Activated gamma-delta T cell treated with Interleukin-2 at 50 U/mL for 16 hours (primary cell): ENCODE measurements at places on chromosomes 4 and X.

DNA sequence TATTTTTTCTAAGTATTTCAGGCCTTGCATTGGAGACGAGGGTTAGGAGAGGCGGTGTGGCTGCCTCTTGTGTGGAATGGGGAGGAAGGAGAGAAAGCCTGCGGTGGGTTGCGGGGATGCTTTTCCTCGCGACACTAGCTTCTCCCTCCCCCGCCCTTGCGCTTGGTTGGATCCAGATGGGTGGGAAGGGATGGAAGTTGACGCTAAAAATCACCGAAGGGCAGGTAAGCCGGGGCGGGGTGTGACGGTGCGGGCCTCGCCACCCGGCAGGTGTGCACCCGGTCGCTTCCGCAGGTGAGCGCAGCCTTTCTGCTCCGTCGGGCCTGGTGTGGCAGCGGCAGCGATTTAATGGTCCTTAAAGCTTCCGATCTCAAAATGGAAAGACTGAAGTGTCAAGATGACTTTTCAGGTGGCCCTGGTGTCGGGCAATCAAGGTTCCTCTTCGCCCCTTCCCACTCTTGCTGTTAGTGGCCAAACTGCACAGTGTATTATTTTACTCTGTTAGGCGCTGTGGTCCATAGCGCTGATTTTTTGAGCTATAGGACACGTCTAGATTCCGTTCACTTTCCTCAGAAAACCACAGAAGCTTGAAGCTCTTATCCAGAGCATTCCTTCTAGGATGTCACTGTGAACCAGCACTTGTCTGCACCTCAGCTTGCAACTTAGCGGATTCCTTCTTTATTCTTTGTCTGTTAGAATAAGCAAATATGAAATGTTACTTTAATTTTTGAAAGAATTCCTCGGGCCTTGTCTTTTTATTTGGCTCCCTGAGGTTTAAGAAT, 765 bp downstream of the ENOPH1 start:
- peak; percentile 15 for DNase-seq

- no peak for DNase-seq
Observed at GRCh38 chrX:151458824-151459223, 61.8 kb downstream of the VMA21 start.

DNA sequence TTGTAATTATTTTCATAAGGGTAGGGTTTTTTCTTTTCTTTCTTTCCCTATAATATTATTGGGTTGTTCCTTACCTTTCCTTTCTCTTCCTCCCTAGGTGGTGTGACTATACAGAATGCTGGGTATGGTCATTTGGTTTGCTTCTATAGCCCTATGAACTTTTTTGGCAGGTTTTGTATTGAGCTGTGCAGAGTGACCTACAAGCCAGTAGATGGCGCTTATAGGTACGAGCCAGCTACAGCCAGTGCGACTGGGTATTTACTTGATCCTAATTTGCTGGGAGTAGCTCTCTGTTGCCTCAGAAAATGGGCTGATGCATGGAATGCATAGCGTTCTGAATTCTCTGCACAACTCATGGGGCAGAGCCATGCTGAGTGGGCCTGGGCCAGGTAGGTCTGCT, 423.3 kb downstream of the MAGEE1 start:
- DNase-seq: no peak

DNA sequence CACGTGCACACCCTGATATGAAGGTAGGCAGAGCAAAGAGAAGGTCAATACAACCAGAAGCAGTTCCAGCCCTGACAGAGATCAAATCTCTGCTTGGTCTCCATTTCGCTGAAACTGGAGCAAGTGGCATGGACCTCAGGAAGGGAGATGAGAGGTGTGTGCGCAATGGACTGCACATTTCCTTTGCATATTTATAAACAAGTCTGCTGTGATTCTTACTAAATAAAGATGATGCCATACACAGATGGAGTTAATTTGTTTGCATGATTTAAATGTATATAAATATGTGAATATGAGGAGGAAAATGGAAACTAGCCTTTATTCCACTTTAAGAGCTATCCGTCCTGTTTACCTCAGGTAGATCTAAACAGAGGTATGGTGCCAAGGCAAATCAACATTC, 2.1 kb upstream of the SCRG1 start:
- no peak for DNase-seq

DNA sequence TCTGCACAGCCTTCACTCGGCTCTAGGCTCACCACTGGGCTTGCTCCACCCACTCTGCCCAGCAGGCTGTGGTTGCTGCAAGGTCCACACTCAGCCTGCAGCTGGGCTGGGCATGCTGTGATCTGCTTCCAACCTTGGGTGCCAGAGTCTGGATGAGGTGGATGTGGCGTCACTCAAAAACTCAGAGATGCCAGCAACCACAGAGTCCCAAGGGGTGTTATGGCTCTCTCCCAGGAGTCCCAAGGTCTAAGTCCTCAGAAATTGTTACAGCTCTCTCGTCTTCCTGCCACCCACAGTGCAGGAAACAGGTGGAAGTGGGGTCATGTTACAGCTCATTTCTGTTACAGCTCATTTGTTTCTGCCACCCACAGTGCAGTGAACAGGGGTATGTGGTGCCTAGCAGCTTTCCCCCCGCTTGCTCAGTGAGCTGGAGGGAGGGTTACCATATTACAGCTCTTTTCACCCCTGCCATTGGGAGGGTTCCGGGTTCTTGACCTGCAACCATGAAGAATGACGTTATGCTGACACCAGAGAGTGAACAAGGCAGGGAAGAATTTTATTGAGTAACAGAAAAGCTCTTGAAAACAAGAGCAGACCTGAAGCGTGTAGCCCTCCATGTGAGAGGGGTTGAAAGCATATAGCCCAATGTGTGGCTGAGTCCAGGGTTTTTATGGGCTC, 893.9 kb downstream of the PCDH7 start:
- no peak for DNase-seq

DNA sequence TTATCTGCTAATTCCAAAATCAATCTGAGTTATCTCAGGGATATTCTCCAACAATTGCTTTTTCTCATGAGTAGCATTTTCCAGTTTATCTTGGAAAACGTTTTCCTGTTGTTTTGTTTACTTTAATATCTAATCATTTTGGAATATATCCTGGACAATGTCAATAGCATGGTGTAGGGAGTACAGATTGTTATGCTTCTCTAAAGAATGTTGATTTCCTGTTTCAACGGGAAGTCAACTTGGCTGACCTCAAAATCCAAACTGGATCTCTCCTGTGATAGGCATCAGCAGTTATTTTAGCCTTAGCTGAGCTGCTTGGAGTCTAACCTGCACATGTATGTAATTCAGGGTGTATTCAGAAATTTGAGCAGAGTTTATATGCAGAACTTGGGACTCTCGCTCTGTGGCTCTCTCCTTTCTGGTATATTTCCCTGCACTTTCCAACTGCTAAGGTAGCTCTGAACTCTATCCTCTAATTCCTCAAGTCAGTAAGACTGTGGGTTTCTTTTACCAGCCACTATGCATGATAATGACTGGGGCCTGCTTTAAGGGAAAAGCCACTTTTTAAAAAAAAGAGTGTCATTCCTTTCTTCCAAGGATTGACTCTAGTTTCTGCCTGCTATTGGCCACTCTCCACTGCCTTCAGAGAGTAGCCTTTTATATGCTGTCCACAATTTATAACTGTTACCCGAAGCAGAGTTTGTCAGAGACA, 7.7 kb downstream of the PRSS48 start:
- DNase-seq: no peak

DNA sequence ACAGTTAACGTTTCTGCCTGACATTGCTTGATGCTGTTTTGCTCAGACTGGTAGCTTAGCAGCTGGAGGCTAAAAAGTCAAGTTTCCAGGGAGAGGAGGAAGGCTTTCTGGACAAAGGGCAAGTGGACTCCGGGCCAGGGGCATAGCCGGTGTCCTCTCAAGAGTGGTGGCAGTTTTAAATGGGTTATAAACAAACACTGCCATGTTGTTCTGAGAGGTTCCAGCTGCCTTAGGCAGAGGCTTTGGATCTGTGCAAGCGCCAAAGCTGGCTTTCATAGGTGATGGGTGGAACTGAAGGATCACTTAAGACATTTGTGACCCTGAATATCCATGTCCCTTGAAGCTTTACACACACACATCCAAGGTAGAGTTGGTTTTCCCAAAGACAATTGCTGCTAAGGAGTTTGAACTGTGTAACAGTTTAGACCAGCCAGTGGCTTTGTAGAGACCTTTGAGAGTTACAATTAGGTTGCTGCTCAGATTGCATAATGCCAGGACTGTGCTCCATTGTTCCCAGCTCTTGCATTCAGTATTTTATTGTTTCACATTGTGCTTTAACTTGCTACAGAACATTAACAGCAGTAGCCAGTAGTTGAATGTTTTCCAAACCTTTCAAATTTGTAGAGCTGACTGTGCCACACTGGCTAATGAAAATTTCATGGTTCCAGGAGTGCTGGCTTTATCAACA, 54.1 kb upstream of the AP1S2 start:
- no peak for DNase-seq

DNA sequence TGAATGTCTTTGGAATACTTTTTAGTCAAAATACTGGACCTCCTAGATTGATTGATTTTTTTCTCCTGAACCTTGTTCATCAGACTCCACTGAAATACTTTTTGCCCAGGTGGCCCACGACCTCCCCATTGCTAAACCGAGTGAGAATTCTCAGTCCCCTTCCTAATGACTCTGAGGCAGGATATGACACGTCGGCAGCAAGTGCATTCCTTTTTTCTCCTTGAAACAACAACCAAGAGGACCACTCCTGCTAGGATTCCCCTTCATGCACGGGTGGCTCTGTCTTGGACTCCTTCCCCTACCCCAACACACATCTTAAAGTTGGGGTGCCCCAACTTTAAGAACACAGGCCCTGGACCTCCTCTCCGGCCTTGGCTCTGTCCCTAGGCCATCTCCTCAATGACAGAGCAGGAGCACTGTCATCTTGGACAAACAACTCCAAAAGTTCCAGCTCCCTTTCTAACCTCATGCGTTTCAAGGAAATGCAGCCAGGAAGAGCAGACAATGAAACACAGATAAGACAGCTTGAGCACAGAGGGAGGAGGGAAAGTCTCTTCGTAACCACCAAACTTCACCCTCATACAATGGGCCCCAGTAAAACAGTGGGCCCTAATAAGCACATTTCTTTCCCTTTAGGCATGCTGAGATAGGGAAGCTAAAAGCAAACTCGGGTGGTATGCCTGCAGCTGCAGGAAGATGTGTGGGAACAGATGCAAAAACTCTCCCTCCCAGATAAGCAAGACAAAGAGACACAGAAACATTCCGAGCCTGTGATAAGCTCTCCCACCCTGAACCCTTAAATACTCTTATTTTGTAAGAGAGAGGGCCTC, 33.9 kb downstream of the ZBTB49 start:
- no peak for DNase-seq
